Naive thymus-derived CD4-positive, alpha-beta T cell (primary cell): ENCODE measurements at places on chromosomes 11 and 22.
A peak's percentile ranks its signal among the peaks of the same experiment; 100 is the strongest.

DNA sequence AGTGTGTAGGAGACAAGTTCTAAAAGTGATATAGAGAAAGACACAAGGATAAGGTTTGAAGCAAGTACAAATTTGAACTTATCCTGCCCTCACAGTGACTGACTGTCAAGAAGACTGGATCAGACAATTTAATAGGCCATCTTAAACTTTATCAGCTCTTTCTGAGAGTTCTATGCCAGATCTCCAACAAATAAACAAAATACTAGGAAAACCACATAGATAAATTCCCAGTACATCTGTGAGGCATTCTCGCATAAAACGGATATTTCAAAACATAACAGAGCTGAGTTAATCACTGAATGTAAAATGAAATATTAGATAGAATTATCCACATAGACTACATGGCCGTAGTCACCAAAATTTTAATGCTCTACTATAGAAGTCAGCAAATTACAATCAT, 120.9 kb upstream of the LUZP2 start:
- no peak overlapping the region for H3K27ac ChIP-seq
- no peak overlapping the region for H3K4me3 ChIP-seq
- no peaks in the 10 kb centered on the region for H3K27me3 ChIP-seq
- no peak for DNase-seq

- no peak overlapping the region for H3K27ac ChIP-seq
- no peaks in the 10 kb centered on the region for H3K27me3 ChIP-seq
- no peaks in the 10 kb centered on the region for H3K36me3 ChIP-seq
Measured at GRCh38 chr11:74449369-74449931, 17.9 kb downstream of the KCNE3 start.

DNA sequence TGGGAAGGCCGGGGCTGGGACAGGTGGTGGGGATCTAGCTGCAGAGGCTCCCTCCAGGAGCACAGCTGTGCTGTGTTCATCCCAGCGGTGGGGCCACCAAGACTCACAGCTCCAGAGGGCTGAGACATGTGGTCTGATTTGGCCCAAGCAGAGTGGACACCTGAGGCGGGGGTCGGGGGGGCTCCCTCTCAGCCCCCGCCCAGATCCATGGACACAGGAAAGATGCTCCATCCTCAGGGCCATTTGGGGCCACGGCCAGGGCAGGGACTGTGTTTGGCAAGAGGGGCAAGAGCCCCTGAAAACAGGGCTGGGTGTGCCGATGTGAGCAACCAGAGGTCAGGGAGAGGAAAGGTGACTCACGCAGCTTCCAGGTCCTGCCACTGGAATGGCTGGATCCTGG, 219.4 kb downstream of the BRD1 start:
- peaks cover 26% of the 10 kb centered on the region for H3K36me3 ChIP-seq
- H3K4me3 ChIP-seq = no peak overlapping the region
- H3K27me3 ChIP-seq = no peaks in the 10 kb centered on the region

DNA sequence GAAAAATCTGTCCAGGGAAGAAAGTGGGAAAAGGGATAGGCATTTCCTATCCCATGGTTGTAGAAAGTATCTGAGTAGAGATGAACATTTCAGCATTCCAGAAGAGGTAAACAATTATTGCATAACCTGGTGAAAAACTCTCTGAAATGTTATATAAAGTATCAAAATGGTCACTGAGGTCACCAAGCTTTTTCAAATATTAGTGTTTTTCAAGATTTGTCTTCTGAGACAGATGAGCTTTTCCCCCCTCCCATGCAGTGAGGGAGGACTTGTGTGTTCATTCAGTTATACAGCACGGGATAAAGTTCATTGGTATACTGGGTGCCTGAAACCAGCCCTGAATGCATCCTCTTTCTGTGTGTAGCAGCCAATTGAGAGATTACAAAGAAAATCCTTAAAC, 1.9 kb upstream of the DEPDC7 start:
- no peak overlapping the region for H3K4me3 ChIP-seq
- peaks cover 14% of the 10 kb centered on the region for H3K4me1 ChIP-seq
- no peak overlapping the region for H3K27ac ChIP-seq
- no peaks in the 10 kb centered on the region for H3K36me3 ChIP-seq
- no peaks in the 10 kb centered on the region for H3K27me3 ChIP-seq
- no peak for DNase-seq

- no peak overlapping the region for H3K27ac ChIP-seq
- no peak overlapping the region for H3K4me3 ChIP-seq
- DNase-seq = no peak
- no peaks in the 10 kb centered on the region for H3K27me3 ChIP-seq
- H3K4me1 ChIP-seq = no peaks in the 10 kb centered on the region
Measured at GRCh38 chr11:126702165-126702720, 298.3 kb downstream of the KIRREL3 start.

- peaks cover 36% of the 10 kb centered on the region for H3K4me1 ChIP-seq
- no peak overlapping the region for H3K4me3 ChIP-seq
- H3K36me3 ChIP-seq = no peaks in the 10 kb centered on the region
- no peaks in the 10 kb centered on the region for H3K27me3 ChIP-seq
Measured at GRCh38 chr22:26642465-26643417, 14.6 kb upstream of the MIAT start.

GRCh38 chr11:27721264-27722116, 21.2 kb upstream of the BDNF start:
- no peaks in the 10 kb centered on the region for H3K27me3 ChIP-seq
- no peaks in the 10 kb centered on the region for H3K4me1 ChIP-seq
- H3K4me3 ChIP-seq = no peak overlapping the region
- no peaks in the 10 kb centered on the region for H3K36me3 ChIP-seq

- no peak overlapping the region for H3K27ac ChIP-seq
- H3K4me1 ChIP-seq = no peaks in the 10 kb centered on the region
- H3K36me3 ChIP-seq = no peaks in the 10 kb centered on the region
- no peaks in the 10 kb centered on the region for H3K27me3 ChIP-seq
Measured at GRCh38 chr22:43036282-43036829, 21.4 kb upstream of the PACSIN2 start.

DNA sequence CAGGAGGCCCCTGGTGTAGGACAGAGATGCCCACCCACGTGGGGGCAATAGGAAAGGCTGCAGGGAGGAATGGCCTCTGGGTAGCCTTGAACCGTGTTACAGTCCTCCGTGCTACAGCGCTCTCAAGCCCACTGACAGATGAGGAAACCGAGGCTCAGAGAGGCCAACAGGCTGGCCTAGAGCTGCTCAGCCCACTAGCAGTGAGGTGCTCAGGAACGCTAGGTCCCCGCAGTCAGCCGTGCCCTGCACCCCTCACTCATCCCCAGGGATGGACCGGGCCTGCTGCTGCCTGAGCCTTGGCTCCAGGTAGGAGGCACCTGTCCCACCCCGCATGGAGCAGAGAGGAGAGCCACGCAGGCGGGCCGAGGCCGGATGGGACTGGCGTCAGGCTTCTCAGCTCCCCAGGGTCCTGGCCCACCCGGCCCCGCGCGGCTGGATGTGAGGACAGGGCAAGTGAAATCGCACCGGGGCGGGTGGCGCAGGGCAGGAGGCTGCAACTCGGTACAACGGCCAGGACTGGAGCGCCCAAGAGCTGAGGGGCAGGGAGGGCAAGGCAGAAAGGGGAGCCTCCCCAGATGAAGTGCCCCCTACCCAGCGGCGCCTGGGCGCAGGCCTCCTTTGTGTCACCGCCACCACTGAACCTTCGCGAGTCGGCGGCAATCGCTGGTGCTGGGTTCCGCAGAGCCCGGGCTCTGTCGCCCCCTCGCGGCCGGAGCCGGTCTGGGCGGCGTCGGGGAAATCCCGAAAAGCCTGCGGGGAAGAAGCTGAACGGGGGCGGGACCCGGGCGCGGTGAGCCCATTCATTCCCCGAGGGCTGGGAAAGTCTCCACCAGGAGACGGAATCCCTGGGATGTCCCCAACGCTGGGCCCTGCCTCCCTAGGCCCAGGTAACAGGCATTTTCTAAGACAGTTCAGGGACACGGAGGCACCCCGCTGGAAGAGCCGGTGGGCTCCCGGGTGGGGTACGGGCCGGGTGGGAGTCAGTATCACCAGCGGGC, 8.4 kb upstream of the SLC2A11 start:
- no peak overlapping the region for H3K27ac ChIP-seq
- no peaks in the 10 kb centered on the region for H3K27me3 ChIP-seq
- no peaks in the 10 kb centered on the region for H3K4me1 ChIP-seq
- no peak overlapping the region for H3K4me3 ChIP-seq
- H3K36me3 ChIP-seq = no peaks in the 10 kb centered on the region
- peak; percentile 92 for DNase-seq

DNA sequence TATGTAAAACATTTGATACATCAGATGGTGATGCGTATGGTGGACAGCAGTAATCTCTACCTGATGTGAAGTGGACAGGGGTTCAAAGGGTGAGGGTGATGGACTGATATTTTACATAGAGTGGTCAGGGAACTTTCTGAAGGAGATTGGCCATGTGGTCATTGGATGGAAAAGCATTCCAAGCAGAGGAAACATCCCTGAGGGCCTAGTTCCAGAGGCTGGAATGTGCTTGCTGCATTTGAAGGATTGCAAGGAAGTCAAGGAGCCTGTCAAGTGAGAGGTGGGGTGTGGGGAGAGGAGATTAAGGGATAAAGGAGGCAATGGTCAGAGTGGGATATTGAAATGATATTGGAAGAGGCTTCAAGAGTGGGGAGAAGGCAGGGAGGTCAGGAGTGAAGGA, 151.9 kb upstream of the NTM start:
- H3K4me3 ChIP-seq = no peak overlapping the region
- H3K36me3 ChIP-seq = no peaks in the 10 kb centered on the region
- no peak overlapping the region for H3K27ac ChIP-seq
- DNase-seq = no peak

DNA sequence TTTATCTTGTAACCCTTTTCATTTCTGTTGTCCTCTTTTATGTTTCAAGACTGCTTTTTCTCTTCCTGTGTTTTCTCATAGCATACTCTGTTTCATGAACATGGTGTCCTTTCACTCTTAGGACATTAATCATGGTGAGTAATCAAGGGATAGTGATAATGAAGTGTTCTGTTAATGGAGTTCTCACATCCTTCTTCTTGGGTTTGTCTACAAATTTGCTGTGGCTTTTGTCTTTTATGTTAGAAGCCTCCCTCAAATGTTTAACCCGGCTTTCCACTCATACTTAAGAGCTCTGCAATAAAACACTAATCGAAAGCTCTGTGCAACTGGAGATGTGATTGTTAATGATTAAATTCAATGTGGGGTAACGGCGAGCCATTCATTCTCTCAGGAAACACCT, 593.6 kb downstream of the NELL1 start:
- no peak overlapping the region for H3K4me3 ChIP-seq
- no peaks in the 10 kb centered on the region for H3K36me3 ChIP-seq
- no peak overlapping the region for H3K27ac ChIP-seq

- peak overlapping the region; percentile 35 for H3K27ac ChIP-seq
- peak; percentile 38 for DNase-seq
- H3K4me1 ChIP-seq = no peaks in the 10 kb centered on the region
- no peaks in the 10 kb centered on the region for H3K36me3 ChIP-seq
- H3K27me3 ChIP-seq = no peaks in the 10 kb centered on the region
Measured at GRCh38 chr11:63613517-63614135, 607 bp downstream of the PLAAT3 start.

DNA sequence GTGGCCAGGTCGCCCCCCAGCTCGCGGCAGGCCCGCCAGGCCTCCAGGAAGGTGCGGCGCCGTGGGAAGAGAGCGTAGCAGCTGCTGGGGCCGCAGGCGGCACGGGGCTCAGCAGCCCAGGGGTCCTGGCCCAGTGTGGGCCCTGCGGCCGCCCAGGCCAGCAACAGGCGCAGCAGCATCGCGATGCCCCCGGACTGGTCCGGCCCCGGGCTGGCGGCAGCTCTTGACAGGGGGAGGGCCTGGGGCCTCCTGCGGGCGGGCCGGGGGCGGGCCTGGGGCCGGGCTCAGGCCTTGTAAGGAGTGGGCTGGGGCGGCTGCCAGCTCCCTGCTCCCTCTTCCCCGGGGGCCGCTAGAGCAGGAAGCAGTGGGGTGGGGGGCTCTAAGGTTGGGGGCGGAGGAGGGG, at the start of gene CD248:
CD248 (minus strand) TSS at position 196 of the 403 bp plus-strand sequence; CDS start at position 179, 17 bp downstream.
- peaks cover 33% of the 10 kb centered on the region for H3K4me1 ChIP-seq
- peak within 1 kb of the TSS; percentile 99 for H3K27ac ChIP-seq
- H3K36me3 ChIP-seq = no peaks in the 10 kb centered on the region
- no peak for DNase-seq
- peak within 1 kb of the TSS; percentile 54 for H3K4me3 ChIP-seq
- H3K27me3 ChIP-seq = no peaks in the 10 kb centered on the region

GRCh38 chr22:21026783-21027692, 5.3 kb downstream of the SLC7A4 start:
- peaks cover 15% of the 10 kb centered on the region for H3K4me1 ChIP-seq
- no peak for DNase-seq
- no peaks in the 10 kb centered on the region for H3K36me3 ChIP-seq
- no peak overlapping the region for H3K27ac ChIP-seq
- H3K4me3 ChIP-seq = no peak overlapping the region
- no peaks in the 10 kb centered on the region for H3K27me3 ChIP-seq
